ENCODE measurements at places on chromosomes 7 and 10. TPM values are rescaled to one million over a fixed set of nuclear protein-coding genes. Genes with fewer than 3 reads are reported as not detected.

The MBLAC1 gene
- polyA plus RNA-seq = 2.1 TPM

The TNRC18 gene
- 14.8 TPM for polyA plus RNA-seq

The GRM3 gene
- not detected for polyA plus RNA-seq

The SEMA3A gene
- polyA plus RNA-seq = 0.68 TPM

DNA sequence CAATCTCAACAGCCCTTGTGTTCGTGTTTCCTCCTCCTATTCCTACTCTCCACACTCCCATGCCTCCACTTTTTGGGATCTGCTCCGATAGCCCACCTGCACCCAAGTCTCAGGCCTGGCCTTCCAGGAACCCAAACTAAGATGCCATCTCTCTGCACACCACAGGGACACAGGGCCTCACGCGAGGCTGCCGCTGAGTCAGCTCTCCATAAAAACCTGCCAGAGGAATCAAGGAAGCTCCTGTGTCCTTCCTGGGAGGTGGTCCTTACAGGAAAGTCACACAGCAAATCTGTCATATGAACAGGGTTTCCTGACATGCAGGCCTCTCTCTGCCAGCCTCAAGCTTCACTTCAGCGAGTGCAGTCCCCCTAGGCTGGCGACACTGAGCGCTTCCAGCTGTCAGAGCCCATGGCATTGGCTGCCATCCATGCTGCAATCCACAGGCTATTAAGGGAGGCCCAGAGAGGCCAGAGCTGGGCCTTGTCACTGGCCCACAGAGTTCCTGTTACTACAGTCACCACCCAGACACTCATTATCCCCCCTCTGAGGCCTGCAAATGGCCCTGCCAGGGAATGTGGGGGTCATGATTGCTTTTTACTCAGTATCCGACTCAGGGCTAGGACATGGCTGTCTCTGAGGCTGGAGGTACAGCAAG lies 151.4 kb downstream of the OAT start:
- DNase-seq = no peak

DNA sequence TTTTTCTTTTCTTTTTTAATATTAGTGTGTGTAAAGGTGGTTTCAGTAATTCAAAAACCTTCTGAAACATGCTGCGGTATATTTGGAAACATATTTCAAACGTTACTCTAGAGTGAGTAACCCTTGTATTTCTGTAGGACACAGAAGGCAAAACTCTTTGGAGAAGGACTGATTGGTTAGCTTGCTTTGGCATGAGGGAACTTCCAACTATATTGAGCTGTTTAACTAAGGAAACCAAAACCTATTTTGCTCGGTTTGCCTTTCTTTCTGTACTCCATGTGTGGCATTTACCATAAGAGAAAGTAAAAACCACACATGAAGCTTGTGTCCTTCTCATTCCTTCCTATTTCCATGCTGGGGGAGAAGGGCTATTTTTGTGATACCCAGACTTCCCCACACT lies 149.8 kb downstream of the DYNC1I1 start:
- DNase-seq = no peak

GRCh38 chr10:102281102-102281487 lies 35.8 kb downstream of the GBF1 start:
- no peak for DNase-seq

- no peak for DNase-seq
Observed at GRCh38 chr10:102384053-102384452, 11.5 kb upstream of the NFKB2 start.

DNA sequence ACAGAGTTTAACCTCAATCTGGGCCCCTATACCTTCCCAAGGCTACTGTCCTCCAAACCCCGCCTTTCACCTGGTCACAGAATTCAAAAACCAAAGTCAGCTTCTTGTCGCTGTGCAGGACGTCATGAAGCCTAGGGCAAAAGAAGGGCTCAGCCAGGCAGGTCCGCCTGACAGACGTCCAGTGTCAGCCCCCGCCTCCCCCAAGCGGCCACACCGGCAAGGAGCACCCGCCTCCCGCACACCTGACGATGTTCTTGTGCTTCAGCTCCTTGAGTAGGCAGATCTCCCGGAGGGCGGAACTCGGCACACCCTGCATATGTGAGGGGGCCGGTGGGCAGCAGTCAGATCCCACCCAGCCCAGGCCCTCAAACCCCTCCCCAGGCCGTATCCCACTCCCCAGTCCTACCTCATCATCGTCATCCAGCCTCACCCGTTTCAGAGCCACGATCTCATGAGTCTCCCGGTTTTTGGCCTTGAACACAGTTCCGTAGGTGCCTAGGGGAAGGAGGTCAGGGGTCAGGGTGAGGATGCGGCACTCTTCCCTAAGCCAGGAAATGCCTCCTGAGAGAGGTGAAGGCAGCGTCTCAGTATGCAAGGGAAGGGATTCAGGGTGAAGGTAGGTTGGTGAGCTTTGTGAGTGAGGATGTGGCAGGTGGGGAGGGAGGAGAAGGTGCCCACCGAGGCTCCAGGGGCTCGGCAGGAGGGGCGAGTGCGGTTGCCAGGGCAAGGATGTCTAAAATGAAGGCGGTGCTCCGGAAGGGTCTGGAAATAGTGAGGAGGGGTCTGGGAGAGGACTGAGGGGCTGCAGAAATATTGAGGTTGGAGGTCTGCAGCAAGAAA lies 811 bp downstream of the CDK5 start:
- DNase-seq = no peak

- DNase-seq = no peak
Observed at GRCh38 chr10:34804306-34804705, 10.8 kb downstream of the PARD3 start.

DNA sequence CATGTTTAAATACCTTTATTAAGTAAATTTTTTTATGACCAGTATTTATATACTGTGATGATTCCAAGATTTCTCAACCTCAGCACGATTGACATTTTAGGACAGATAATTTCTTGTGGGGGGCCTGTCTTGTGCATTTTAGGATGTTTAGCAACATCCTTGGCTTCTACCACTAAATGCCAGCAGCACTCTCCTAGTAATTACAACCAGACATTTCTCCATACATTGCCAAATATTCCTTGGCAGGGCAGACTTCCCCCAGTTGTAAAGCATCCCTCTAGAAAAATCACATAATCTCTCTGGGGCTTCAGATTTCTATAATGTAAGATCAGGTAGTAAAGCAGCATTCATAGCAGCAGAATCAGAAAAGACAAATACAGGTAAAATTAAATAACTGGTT lies 7.8 kb upstream of the LIPM start:
- no peak for DNase-seq

DNA sequence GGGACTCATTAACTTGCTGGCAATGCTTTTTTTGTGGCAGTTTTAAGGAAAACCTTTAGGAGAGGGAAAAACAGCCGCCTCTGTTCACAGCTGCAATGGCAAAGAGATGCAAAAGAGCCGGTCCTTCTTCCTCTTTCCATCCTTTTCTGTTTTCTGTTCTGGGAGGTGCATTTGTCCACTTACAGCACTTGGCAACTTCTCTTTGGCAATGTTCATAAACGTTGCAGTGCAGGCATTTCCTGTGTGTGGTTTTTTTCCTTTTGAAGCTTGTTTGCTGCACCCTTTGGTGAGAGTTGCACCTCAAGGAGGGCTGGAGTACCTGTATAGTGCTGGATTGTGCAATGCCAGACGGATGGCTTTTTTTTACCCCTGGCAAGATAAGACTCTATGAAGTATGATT lies 53.9 kb upstream of the HABP2 start:
- no peak for DNase-seq

GRCh38 chr7:21675255-21675654 lies 132.4 kb downstream of the DNAH11 start:
- no peak for DNase-seq

GRCh38 chr10:7170626-7171322 lies 240.1 kb downstream of the SFMBT2 start:
- no peak for DNase-seq

- peak; percentile 89 for DNase-seq
Observed at GRCh38 chr10:125084614-125085257, 75.6 kb downstream of the CTBP2 start.

DNA sequence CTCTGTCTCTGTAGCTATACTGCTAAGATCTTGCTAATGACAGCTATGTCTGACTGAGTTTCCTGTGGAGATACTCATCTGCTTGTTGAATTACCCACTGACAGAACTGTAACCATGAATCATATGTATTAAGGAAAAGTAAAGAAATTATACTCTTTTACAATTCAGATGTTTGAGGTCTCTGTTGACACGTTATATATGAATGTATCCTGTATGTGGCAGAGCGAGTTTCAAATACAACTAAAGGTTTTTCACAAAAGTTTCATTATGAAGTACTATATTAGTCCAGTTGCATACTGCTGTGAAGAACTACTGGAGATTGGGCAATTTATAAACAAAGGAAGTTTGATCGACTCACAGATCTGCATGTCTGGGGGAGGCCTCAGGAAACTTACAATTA lies 232.5 kb downstream of the CDK14 start:
- no peak for DNase-seq

- no peak for DNase-seq
Observed at GRCh38 chr7:47602272-47603004, 20.5 kb upstream of the TNS3 start.

GRCh38 chr10:127972751-127973357 lies 66.0 kb downstream of the PTPRE start:
- DNase-seq = no peak

GRCh38 chr10:44801383-44802327 lies 109.5 kb upstream of the TMEM72 start:
- DNase-seq = peak; percentile 92

DNA sequence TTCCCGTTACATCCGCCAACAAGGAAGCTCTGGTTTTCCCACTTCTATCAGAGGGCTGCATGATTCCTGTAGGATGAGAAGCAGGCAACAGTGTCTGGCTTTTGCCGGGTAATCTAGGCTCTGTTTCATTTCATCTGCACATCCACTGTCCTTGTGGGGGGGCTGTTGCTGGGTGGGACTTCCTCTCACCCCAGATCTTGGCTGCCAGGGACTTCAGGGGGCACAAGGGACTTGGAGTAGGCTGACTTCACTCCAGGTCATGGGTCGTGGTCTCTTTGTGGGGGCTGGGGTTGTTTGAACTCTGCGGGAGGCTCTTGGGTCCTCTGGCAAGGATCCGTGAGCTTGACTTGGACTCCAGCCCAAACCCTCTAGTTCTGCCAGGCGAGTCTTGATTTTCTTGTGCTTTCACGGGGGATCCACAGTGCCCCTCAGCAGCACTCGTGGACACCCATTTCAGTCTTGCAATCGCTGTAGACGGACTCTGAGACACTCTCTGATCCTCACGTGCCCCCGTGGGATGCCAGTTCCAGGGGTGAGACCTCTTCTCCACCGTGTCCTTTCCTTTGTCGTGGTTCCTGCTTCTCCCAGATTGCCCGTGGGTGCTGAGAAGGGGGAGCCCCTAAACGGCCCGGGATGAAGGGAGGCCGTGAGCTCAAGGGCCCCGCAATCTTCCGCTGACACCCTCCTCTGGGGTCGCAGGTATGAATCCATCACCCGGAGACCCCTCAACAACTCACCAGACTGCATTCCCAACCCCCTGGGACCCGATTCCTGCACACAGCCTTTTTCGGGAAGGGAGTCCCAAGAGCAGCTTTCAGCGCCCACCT lies 21.4 kb upstream of the ZNF273 start:
- DNase-seq = no peak

GRCh38 chr10:99654390-99655175 lies 4.7 kb upstream of the ENTPD7 start:
- DNase-seq = no peak

DNA sequence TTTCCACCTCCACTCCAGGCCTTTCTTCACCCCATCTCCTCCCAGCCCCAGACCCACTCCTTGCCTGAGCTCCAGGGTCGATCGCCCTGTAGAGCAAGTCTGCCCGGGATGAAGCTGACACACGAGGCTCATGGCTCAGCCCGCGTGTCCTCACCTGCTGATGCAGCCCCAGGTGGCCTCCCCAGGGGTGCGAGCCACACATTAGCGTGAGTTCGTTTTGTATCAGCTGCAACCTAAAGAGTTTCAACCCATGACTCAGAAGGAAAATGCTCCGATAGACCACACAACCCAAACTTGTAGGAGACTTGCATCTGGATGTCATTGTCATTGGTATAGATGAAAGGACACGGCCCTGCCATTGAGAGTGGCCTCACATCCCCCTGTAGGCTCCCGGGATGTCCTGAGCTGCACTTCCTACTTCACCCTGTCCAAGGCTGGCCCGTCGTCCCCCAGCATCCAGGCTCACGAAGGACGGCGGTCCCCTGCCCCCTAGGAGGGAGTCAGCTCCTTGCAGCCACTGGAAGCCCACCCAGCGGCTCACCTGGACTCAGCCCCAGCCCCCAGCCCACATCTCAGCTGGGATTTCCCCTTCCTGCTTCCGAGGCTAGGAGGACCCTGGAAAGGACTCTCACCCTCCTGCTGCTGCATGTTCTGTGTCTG lies 97.7 kb downstream of the HTR5A start:
- no peak for DNase-seq

DNA sequence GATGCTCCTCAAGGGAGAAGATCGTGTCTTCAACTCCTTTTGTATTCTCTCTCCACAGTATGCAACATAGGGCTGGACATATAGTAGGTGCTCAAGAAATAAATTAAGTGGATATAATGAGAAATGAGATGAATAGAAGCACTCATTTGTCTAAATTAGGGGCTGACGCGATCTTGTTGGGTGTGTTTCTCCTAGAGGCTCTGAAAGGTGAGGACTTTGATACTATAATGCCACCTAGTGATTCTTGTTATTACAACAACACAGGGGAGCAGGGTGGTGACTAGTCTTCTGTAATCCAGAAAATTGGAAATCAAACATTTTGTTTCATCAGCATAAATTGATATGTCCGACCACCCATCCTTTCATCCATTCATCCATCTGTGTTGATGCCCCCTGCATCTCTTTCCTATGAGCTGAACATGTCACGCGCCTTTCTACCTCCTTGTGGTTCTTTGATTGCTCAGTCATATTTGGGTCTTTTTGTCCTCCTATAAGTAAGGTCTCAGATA lies 3.5 kb upstream of the CFAP58 start:
- peak; percentile 79 for DNase-seq

- no peak for DNase-seq
Observed at GRCh38 chr10:5416981-5417380, 4.6 kb downstream of the NET1 start.

GRCh38 chr7:47449810-47450590 lies 131.9 kb downstream of the TNS3 start:
- no peak for DNase-seq

DNA sequence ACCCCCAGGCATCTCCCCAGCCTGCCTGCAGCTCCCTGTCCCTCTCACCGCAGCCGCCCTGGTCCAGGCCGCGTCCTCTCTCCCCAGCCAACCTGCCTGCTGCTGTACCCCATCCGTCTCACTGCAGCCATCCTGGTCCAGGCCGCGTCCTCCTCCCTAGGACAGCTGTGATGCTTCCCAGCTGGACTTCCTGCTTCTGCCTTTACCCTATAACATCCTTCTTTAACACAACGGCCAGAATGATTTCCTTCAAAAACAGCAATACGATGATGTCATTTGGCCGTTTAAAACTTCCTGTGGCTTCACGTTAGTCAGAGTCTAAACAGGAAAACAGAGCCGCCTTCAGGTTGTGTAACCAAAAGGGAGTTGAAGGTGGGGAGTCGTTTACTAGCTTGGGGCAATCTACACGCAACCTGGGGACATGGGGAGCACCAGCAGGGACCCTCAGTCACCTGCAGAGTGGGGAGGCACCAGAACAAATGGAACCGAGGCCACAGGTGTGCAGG lies 32.2 kb upstream of the ZFAND2A start:
- DNase-seq = peak; percentile 87

Measured in endothelial cell of umbilical vein (primary cell).